ENCODE measurements at places on chromosomes 5 and 9.

GRCh38 chr5:59579101-59579823, 314.3 kb downstream of the PDE4D start:
- DNase-seq, result peak; percentile 20

GRCh38 chr9:16485575-16486321, 384.7 kb downstream of the BNC2 start:
- DNase-seq, result no peak

GRCh38 chr9:976943-977837, 735 bp downstream of the DMRT3 start:
- no peak for DNase-seq

DNA sequence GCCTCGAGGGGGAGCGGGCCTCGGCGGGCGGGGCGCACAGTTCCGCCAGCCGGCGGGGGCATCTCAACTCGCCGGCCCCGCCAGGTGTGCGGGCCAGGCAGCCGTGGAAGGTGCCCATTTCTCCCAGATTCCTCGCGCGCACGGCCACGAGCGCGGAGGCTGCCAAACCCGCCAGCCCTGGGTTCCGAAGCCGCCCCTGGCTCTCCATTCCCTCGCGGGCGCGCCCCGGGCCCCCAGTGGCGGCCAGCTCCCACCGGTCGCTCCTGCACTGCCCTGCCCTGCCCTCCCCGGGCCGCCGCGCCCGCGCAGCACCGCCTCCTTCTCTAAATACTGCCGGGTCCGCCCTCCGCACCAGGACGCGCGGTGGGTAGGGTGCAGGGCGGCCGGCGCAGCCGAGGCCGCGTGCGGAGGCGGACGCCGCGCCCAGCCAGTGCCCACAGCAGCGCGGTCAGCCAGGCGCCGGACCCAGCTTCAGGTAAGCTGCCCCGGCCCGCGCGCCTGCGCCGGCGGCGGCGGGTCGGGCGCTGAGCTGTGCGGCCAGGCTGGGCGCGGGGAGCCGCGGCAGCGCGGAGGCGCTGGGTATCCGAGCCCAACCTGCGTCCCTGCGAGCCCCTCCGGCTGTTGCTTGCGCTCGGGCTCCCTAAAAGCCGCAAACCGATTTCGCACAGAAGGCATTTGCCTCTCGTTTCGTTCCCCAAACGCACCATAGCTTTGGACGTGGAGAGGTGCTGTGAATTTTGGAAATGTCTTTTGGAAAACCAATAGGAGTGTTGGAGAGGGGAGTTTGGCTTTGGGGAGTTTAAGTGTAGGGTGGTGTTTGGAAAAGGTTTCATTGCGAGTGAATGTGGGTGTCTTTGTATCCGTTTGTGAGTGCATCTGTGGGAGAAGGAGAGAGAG, at the start of gene TMEM171:
TSS of gene TMEM171 (plus strand) at position 354 of the 897 bp plus-strand sequence. CDS start 2,799 bp downstream, outside the sequence.
- no peak for DNase-seq

- no peak for DNase-seq
Measured at GRCh38 chr5:82499725-82500244, 221.6 kb upstream of the RPS23 start.

DNA sequence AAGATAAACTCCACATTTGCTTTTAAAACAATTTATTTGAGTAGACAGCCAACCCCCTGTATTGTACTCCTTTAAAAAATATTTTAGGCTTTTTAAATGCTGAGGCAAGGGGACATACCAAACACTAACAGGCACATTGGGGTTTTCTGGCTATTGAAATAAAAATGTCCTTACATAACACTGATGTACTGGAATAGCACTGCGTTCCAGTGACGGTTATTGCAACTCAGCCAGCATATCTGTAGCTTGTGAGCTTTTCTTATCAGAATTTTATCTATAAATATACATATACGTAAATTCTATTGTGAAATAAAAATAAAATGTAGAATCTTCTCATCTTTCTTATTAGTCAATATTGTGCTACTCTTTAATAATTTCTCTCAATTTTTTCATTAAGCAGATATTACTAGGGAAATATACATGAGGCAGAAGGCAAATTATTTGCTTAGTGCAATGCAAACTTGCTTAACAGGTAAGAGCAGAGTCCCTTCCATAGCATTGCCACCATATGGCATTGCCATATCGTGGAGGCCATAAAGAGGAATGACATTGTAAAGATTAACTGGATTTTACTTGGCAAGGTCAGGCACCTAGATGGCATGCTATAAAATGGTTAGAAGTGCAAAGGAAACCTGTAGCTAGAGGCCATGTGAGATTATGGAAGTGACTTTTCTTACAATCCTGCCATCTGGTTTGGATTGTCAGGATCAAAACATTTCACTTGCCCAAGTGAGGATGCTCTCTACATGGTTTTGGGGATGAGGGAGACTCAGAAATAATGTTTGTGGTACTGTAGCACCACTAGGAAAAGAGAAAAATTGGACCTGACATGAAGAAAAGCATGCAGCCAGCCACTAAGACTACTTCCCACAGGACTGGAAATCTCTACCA, 94.8 kb upstream of the CDKN2B start:
- no peak for DNase-seq

- no peak for DNase-seq
Measured at GRCh38 chr9:120344230-120344629, 235.7 kb downstream of the CDK5RAP2 start.

GRCh38 chr5:79200573-79201183, 35.3 kb upstream of the JMY start:
- DNase-seq, result peak; percentile 0

GRCh38 chr5:142870532-142871362, 100.6 kb downstream of the ARHGAP26 start:
- DNase-seq, result no peak

Measured in substantia nigra (tissue), 51 donors.